ENCODE measurements at places on chromosomes 5 and 9.

DNA sequence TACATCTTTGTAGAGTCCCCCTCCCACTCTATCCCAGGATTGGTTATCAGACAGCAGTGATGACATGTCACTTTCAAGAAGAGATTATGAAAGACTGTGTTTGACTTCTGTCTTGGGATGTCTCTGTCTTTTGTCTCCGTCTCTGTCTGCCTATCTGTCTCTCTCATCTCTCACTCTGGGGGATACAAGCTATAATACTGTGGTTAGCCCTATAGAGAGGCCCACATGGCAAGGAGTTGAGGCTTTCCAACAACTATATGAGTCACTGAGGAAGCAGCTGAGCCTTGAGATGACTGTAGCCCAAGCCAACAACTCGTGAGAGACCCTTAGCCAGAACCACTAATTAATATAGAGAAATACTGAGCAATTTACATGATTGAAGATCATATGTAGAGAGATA is 284.8 kb downstream of the PDE4D start:
- no peak for DNase-seq

DNA sequence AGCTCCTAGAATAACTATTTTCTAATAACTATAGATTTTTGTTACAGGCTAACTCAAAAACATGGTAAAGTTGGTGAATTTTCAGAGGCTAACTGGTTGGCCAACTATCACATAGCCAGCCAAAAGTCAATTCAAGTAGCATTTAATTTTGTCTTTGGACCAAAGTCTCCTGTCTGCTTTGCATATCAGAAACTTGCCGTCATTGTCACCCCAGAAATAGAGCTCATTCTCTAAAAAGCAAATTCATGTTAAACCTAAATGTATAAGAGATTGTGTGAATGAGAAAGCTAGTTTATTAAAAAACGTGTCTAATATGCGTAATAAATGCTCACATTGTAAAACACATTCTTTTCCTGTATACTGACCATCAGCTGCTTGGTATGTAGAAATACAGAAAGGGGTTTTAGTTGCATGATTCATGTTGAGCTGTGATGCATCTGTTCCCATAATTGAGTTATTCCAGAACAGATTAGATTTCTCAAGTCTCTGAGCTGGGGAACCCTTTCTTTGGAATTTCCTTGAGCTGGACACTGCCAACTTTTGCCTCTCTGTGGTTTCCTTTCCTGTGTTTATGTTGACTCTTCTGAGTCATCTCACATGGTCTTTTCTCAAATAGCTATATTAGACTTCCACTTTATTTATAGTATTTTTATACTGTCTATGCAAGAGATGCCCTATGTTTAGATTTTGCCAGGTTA is 7.3 kb downstream of the SRFBP1 start:
- DNase-seq: peak; percentile 22

GRCh38 chr5:169893571-169893970 is 86.7 kb downstream of the INSYN2B start:
- no peak for DNase-seq

GRCh38 chr9:656926-657568 is 184.4 kb upstream of the DMRT1 start:
- DNase-seq: no peak

GRCh38 chr9:121852241-121852640 is 200.8 kb downstream of the DAB2IP start:
- no peak for DNase-seq

DNA sequence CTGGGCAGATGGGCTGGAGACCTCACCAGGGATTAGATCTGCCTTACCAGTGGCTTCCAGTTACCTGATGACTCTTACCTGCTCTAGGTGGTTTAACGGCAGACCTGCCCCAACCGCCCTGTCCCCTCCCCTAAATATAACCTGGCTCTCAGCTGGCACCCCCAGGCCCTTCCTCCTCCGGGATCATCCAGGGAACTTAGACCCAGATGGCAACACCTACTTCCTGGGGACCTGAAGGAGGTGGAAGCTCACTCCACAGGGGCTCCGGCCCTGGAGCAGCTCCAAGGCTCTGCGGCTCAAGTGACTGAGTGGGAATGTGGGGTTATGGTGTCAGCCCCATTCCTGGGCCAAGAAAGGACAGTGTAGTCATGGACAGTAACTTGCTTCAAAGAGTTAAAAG is 130.4 kb downstream of the OLFM1 start:
- DNase-seq: no peak
